ENCODE measurements at places on chromosomes 2 and 18. TPM values are rescaled to one million over a fixed set of nuclear protein-coding genes. Genes with fewer than 3 reads are reported as not detected.

DNA sequence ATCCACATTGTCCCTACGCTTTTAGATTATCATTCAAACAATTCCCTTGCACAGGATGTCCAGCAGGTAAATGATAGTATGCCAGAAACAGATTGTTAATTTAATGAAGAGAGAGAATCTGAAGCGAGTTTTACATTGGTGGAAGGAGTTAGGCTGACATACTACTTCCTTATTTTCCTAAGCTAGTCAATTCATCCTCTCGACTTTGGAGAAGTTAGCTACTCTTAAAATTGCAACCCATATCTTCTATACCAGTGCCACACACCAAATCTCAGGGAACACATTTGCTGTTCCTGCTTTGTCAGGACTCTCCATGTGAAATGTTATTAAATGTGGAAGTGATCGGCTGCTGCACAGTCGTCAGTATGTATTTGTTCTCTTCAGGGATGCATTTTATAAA, 249.2 kb downstream of the NAPG start:
- H3K4me1 ChIP-seq = no peaks in the 10 kb centered on the region
- peaks cover 14% of the 10 kb centered on the region for H3K27me3 ChIP-seq
- no peak for DNase-seq
- no peak overlapping the region for H3K27ac ChIP-seq

The NETO1 gene
- total RNA-seq = not detected

The HOXD9 gene
- total RNA-seq = not detected

The CXCR4 gene
- total RNA-seq = 70.2 TPM
